Cortex of kidney (tissue), 1 donor: ENCODE measurements at places on chromosomes 6 and 20.

DNA sequence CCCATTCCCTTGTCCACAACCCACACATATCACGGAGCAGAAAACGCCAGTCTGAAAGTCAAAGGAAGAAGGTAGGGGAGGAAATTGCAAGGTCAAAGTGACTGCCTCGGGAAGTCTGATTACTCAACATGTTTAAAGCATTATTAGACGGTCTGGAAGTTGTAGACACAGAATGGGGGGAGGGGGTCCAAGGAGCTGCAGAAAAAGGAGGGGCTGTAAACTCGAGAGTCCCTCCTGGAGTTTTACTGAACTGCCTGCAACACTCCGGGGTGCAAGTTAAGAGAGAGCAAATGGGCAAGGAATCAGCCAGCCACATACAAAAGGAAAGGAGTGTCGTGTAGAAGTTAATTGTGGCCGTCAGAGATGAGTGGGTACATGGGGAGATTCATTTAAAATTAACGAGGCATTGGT, 417.7 kb upstream of the JARID2 start:
- no peak for DNase-seq

DNA sequence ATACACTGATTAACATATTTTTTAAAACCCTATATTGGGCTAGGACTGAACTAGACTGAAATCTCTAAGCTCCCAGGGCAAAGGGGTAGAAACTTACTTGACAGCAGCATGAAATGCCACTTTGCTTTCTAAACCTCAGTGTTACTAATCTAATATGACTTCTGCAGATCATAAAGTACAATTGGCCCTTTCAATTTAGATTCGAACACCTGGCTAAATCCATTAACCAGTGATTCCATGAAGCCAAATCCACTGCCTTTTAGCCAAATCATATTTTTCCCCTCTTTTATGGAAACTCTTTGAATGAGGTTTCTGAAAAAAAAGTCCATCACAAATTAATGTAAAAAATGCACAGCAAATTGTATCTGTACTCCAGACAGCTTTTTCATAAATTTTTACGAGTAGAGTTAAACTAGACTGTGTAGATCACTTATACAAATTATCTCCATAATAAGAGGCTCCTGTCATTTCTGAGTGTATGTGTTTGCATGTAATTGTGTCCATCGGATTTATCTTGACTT, 25.7 kb downstream of the EPHA7 start:
- DNase-seq = no peak

- no peak for DNase-seq
These were observed 102.0 kb downstream of the PHACTR3 start for GRCh38 chr20:59706400-59706693.

GRCh38 chr6:138242987-138243592, 24.8 kb upstream of the PBOV1 start:
- no peak for DNase-seq

- no peak for DNase-seq
These were observed 14.0 kb downstream of the APMAP start for GRCh38 chr20:24978513-24978912.

DNA sequence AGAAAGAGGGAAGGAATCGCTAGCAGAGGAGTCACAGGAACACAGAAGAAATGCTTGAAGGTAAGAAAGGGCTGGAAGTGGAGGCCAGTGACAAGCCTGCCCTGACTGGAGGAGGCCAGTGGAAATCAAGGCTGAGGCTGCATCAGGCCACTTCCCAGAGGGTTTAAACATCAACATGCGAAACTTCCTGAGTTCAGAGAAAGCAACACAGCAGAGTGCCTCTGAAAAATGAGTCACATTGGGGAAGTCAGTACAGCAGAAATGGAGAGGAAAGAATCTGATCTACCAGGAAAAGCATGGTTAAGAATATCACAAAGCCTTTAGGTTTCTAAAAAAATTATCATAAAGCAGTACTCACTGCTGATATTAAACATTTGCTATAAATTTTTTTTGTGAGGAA, 23.3 kb downstream of the NAPB start:
- DNase-seq = no peak

- DNase-seq = no peak
These were observed 49.8 kb upstream of the ADTRP start for GRCh38 chr6:11828262-11828870.

DNA sequence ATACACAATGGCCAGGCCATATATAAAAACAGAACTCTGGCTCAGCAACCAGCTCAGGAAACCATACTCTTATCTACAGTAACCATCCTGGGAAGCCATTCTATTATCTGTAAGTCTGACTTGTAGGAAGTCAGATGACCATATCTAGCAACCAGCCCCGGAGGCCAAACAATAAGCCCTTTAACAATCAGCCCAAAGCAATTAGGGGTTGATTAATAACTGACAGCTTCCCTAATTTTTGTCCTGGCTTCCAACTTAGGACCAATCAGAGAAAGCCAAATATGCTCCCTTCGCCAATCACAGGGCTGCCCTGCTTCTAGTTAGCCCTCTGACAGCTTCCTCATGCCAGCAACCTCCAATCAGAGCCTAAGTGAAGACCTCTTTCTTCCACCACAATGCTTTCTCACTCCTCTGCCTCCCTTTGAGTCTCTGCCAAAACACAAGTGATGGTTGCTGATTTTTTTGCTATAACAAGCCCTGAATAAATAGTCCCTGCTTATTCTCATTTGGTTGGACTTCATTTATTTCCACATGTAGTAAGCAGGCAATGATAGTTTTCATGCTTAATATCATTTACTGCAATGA, 37.8 kb upstream of the STXBP5 start:
- DNase-seq = no peak

- no peak for DNase-seq
These were observed 43.8 kb upstream of the HIVEP1 start for GRCh38 chr6:11968241-11968806.

DNA sequence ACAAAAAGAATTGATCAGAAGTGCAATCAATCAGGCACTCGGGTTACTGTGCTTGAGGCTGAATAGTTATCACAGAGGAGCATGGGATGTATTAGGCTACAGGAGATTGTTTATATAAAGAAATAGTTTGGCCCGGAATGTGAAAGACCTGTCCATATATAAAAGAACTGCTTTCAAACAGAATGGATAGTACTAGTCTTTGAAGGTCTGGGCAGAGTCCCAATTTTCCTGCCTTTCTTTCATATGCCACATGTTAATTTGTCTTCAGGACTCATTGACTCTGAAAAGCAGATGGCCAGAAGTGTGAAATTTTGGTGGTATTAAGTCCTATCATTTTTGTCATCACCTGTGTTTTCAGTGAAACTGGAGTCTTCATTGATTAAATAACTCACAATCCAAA, 314.5 kb downstream of the EYA4 start:
- DNase-seq = no peak
